ENCODE measurements at places on chromosomes 6 and 20.

- no peak for DNase-seq
Observed at GRCh38 chr6:147695819-147696218, 187.3 kb downstream of the SAMD5 start.

DNA sequence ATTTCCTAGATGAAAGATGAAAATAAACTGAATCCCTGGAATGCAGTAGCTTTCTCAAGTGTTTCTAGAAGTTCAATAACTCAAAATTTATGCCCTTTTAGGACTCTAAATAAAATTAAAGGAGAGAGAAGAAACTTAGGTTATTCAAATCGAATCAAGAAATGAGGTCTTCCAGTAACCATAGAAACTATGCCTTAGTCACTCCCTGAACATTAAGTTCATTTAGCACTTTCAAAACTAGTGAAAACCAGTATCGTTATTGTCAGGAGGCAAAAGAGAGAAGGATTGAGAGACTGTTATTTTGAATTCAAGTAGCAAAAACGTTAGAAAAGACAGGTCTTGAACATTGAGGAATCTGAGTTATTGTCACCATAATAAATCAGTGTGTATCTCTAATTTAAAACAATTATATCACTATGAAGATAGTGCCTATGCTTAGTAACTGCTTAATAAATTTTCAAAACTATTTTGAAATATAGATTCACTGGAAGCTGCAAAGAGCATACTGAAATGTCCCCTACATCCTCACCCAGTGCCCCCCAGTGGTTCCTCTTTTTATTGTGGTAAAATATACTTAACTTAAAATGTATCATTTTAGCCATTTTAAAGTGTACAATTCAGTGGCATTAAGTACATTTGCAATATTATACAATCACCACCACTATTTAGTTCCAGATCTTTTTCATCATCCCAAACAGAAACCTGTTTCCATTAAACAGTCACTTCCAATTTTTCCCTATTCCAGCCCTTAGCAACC is 4.6 kb downstream of the RPP21 start:
- no peak for DNase-seq

- DNase-seq: no peak
Observed at GRCh38 chr6:169985121-169986015, 233.9 kb downstream of the ERMARD start.

- DNase-seq: no peak
Observed at GRCh38 chr6:129598244-129599187, 111.5 kb downstream of the ARHGAP18 start.

GRCh38 chr6:157235600-157236039 is 87.7 kb downstream of the TMEM242 start:
- DNase-seq: no peak

GRCh38 chr20:61119794-61120410 is 132.2 kb upstream of the CDH4 start:
- no peak for DNase-seq

GRCh38 chr20:58700823-58701222 is 8.2 kb downstream of the NPEPL1 start:
- no peak for DNase-seq
